Activated B cell treated with CpG ODN at 0.5 μM for 24 hours (primary cell): ENCODE measurements at places on chromosomes 16 and 17. TPM values are rescaled to one million over a fixed set of nuclear protein-coding genes. Genes with fewer than 3 reads are reported as not detected.

The CNTD1 gene
- total RNA-seq, result not detected in 2 replicates

The GNG13 gene
- not detected in 2 replicates for total RNA-seq

The GAS2L2 gene
- total RNA-seq, result not detected in 2 replicates

The VTN gene
- 0.18 TPM in 1 of 2 replicates, not detected in the other for total RNA-seq

The CA5A gene
- total RNA-seq, result not detected in 2 replicates

The HSD11B2 gene
- 0.49 TPM in 1 of 2 replicates, not detected in the other for total RNA-seq

The ANKFN1 gene
- not detected in 2 replicates for total RNA-seq

The GABARAPL2 gene
- total RNA-seq, result 62.9 and 69.4 TPM in 2 replicates

The CDK5R1 gene
- 9.3 and 9.6 TPM in 2 replicates for total RNA-seq

DNA sequence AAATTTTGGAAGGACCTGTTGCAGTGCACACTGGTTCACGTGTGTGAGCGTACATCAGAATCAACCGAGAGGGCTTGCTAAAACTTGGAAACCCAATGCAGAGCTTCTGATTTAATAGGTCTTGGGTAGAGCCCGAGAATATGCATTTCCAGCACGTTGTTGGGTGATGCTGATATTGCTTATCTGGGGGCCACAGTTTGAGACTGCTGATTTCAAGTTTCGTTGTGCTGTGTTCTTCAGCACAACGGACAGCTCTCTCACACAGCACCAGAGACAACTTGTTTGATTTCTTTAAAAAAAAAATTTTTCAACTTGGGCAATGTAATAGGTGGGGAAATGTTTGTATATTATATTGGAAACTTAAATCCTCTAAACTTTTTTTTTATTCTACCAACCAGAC lies 9.4 kb downstream of the OR4D2 start:
- no peak for DNase-seq

DNA sequence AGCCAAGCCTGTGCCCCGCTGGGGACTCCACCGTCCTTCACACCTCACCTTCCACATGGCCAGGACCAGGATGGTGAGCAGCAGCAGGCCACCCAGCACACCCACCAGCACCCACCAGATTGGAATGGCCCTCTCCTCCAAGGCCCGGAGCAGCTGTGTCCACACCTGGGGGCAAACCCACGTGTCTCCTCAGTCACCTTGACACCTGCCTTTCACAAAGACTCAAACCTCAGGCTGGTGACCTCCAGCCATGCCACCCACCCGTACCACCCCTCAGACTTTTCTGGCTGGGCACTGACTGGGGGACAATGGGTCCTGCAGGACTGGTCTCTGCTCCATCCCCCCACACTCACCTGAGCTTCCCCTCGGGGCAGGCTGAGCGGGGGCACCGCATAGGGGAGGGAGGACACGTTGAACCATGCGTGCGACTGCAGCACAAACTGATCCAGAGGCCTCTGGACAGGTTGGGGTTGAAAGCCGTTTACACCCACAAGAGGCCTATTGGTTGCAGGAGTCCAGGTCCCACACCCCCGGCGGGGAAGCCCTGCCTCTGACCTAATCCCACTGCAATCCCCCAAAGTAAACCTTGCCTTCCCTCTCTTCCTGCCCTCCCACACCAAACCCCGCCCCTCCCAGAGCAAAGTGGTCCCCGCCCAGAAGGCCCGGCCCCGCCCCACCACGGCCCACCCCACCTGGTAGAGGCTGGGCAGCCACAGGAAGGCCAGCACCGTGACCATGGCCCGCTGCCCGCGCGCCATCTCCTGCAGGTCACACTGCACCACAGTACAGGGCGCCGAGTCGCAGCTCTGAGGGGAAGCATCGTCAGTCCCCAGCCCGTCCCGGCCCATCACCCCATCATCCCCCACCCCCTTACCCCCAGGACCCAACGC lies 10.9 kb upstream of the FAM171A2 start:
- no peak for DNase-seq

DNA sequence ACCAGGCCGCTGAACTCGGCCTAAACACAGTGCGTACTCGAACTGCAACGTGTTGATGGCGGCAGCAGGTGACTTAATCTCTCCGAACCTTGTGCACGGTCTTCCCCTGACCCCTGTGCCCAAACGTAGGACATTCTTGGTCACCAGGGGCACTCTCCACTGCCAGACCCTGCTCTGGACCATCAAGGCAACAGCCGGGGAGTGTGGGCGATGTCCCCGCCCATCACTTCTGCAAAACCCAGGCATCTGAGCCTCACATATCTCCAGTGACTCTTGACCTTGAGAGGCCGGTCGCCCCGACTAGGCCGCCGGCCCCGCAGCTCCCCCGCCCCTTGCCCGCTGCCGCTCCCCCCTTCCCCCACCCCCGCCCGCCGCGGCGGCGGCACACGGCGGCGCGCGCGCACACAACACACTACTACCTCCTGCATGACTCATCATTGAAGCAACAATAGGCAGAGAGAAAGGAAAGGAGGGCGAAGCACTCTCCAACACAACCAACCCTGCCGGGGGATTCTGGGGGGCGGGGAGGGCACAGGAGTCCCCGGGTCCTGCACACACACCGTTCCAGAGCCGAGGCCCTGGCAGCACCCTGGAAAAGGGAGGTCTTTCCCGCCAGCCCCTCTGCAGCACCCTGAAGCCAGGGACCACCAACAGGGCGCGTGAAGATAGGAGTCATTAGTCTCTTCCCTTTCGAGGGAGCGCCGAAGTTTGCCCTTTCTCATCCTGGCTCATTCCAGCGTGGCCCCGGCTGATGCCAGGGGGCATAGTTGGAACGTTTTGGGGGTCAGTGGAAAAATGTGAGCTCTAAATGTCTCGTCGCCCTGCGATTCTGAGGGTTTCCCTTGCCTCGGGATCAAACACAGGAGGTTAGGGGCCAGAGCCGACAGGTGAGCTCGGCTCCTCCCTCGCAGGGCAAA lies 1.9 kb downstream of the MNT start:
- no peak for DNase-seq

DNA sequence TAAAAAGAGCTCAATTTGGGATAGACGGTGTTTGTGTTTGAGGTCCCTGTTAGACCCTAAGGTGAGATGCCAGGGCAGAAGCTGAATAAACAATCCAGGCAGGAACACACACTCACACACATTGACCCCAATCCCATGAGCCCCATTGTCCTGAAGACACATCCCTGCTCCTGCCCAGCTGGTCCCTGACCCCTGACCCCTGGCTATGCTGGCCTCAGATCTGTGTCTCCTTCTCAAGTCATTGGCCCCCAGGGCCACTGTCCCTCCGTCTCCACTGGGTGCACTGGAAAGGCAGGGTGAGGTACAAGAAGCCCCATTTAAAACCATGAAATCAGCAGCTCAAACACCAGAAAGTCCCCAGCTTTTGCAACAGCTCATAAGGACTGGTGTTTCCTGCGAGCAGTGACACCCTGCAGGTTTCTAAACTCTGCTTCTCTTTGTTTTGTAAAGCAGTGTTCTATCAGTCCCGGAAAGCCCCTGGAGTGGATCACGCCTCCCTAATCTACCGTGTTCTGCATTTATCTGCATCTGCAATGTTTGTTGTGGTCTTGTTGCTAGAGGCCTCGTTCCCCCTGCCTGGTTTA lies 18.0 kb upstream of the ASGR2 start:
- peak; percentile 37 for DNase-seq

DNA sequence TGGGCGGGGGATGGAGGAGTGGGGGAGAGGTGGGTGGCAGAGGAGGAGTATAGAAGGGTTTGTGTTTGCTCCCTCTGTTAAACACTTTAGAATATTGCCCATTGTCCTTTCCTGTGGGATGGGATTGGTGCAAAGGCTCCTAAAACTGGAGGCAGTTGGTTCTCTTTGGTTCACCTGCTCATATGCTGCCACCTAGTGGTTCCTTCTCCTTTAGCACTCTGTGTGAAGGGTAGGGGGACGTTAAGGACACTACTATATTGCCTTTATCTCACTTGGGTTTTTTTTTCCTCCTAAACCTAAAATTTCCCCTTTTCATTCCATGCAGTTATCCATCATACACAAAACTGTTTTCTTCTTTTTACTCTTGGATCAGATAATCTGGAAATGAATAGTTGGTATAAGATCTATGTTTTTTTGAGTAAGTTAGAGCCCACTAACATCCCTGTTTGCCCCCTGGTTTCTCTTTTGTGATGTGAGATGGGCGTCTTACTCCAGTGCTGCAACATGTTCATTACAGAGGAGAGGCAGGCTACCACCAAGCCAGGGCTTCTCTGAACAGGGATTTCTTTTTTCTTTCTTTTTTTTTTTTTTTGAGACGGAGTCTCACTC lies 23.8 kb downstream of the SNX11 start:
- no peak for DNase-seq

- DNase-seq, result no peak
Observed at GRCh38 chr17:76640550-76641380, 2.8 kb downstream of the ST6GALNAC1 start.

- DNase-seq, result no peak
Observed at GRCh38 chr16:80958284-80958683, 48.4 kb downstream of the CMC2 start.

DNA sequence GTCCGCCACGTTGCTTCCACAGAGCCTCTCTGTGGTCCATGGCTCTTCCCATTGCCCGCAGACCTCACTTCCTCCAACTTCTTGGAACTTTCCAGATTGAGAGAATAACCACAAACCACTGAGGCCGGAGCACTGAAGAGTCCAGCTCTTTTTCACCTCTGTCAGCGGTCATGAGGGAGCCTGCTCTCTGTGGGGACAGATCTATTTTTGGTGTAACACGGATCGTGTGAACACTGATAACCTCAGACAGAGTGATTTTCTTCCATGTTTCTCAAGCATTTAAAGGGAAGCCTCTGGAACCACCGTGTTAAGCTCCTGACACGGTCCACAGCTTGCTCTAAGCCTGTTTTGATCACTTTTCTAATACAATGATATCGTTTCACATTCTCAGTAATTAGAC lies 49.7 kb downstream of the NTN1 start:
- no peak for DNase-seq

GRCh38 chr17:37842401-37842800 lies 81.8 kb upstream of the TBC1D3K start:
- DNase-seq, result no peak

DNA sequence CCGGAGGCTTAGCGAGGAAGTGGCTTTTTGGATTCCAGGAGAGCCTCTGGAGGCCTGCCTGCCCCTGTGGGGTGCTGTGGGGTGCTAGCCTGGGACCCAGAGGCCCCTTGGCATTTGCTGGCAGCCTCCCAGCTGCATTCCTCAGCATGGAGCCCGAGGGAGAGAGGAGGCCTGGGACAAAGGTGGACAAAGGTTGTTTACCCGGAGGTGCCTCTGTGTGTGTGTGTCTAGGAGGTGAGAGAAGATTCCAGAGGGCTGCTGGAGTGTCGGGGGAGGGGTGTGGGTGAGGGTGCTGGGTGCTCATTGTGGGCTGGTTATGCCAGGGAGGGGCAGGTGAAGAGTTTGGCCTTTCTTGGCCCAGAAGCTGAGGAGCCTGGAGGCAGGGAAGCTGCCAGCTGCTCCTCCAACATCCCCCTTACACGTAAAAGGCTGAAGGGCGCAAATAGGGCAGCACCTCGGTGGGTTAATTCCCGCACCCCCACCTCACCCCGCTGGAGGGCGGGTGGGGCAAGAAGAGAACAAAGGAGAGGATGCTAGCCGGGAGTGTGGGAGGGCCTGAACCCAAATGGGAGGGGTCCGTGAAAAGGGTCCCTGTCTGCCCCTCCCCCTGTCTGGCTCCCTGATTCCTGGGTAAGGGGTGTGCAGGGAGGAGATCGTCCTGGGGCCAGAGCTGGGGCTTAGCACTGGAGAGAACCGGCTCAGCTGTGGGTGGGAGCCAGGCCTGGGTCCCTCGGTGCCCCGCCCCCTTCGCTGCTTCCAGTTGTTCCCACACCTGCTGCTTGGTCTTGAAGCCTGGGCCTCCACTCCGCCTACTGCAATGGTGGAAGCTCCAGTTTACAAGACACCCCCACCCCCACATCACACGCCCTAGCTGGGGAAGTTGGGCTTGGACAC lies 9.9 kb downstream of the HEXIM2 start:
- DNase-seq, result no peak

DNA sequence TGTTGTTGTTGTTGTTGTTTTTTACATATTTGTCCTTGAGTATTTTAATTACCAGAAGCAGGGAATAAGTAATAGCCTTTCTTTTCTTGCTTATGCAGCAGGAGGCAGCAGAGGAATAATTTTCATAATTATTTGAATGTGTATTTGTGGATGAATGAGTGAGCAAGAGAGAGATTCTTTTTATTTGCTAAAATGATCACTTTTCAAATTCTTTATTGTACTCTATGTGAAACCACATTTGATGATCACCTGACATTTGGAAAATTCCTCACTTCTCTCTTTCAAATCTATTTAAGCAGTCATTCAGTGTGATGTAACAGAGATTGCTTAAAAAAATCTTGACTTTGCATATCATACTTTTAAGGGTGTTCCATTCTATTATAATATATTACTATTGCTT lies 223.6 kb downstream of the BCAS3 start:
- DNase-seq, result no peak

DNA sequence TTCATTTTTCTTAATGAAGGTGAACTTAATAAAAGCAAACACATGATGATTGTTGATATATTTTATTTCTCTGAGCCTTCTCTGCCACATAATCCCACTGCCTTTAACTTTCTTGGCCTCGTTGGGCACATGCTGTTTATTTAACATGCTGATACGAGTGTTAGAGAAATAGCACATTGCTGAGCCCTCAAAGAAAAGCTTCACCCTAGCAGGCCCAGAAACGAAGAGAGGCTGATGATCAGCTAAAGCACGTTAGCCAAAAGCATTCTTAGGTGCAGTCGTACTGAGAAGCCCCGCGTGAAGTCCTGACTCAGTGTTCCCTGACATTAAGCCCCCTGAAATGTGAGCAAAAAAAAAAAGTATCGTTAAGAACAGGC lies 122.8 kb downstream of the CCDC182 start:
- no peak for DNase-seq

- peak; percentile 54 for DNase-seq
Observed at GRCh38 chr16:88983165-88983564, 6.2 kb upstream of the CBFA2T3 start.

DNA sequence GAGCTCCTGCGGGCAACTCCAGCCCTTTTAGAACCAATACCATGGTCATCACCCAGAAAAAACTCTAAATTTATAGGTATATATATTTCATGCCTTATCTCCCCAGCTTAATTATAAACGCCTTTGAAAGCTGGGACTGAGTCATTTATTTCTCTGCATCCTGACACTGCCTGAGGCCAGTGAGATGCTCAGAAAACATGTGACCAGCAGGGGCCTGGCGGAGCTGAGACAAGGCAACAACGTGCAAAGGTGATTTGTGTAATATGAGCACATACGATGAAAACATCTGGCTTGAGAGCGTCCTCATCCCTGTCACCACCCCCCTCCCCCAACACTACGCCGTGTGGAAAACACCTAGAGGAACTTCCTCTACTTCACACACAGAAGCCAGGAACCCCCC lies 22.7 kb downstream of the NXN start:
- no peak for DNase-seq

- no peak for DNase-seq
Observed at GRCh38 chr16:81866820-81867440, 87.8 kb downstream of the PLCG2 start.

GRCh38 chr17:4701116-4701515 lies 2.8 kb downstream of the PELP1 start:
- DNase-seq, result no peak
